Tibial artery (tissue), 4 donors: ENCODE measurements at places on chromosomes 16 and 17.

DNA sequence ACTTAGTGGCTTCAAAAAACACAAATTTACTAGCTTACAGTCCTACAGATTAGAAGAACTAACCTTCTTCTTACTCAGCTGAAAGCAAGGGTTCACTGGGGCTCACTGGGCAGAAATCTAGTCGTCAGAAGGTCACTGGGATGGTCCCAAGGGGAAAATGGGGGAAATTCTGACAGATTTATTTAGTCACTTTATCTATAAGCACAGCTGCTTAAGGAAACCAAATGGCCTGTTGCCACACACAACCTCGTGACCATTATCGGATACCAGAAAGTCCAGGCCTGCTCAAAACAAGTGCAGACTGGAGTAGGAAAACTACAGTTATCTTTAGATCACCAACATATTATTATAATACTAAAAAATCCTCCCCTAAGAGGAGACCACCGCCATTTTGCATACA lies 374.6 kb upstream of the ASIC2 start:
- no peaks in the 10 kb centered on the region for H3K4me1 ChIP-seq
- no peak overlapping the region for H3K27ac ChIP-seq
- no peaks in the 10 kb centered on the region for H3K27me3 ChIP-seq
- no peaks in the 10 kb centered on the region for H3K36me3 ChIP-seq
- DNase-seq = no peak
- no peak overlapping the region for H3K4me3 ChIP-seq

DNA sequence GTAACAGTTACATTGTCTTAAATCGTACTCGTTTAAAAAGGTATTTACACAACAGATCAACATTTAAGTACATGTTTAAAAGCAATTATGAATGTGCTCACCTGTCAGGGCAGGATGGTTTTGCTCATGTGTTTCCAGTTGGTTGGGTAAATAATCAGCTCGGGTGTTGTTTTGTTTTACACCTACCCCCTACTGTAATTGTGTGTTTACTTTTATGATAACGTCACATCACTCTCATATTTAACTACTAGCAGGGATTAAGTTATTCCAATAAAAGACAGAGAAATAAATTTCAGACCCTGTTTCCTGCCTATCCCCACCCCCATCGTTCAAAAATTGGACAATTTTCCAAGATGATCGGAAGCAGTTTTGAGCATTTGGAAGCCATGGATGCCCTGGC lies 390.2 kb downstream of the SEC14L1 start:
- H3K27ac ChIP-seq = no peak overlapping the region
- H3K4me3 ChIP-seq = no peak overlapping the region
- peaks cover 7% of the 10 kb centered on the region for H3K4me1 ChIP-seq
- no peaks in the 10 kb centered on the region for H3K36me3 ChIP-seq
- DNase-seq = no peak
- peaks cover 38% of the 10 kb centered on the region for H3K27me3 ChIP-seq

- H3K27ac ChIP-seq = no peak overlapping the region
- H3K27me3 ChIP-seq = peaks cover 4% of the 10 kb centered on the region
- no peak overlapping the region for H3K4me3 ChIP-seq
- no peak for DNase-seq
These were observed 9.7 kb upstream of the ZC3H7A start for GRCh38 chr16:11806721-11807120.

DNA sequence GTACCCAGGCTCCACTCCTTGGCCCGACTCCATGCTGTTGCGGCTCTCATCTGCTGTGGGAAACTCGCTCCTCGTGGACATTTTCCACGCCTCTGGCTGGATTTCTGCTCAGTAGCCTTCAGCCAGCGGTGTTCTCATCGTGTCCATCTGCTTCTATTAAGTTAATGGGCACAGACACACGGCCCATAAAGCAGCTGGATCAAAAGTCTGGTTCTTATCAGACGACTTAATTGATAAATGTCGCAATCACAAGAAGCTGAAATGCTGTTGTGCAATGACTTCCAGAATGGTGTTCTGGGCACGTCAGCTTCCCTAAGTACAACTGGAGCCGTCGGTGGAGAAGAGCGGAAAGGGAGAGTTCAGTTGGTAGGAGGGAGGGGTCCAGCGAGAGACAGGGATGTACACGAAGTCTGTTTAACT lies 211.7 kb upstream of the CHMP6 start:
- peak; percentile 73 for DNase-seq
- H3K27me3 ChIP-seq = no peaks in the 10 kb centered on the region
- H3K27ac ChIP-seq = no peak overlapping the region
- no peaks in the 10 kb centered on the region for H3K36me3 ChIP-seq

- no peak overlapping the region for H3K27ac ChIP-seq
- no peaks in the 10 kb centered on the region for H3K4me1 ChIP-seq
- no peaks in the 10 kb centered on the region for H3K27me3 ChIP-seq
These were observed 412.0 kb downstream of the TMEM114 start for GRCh38 chr16:8178271-8178670.

- peak overlapping the region; percentile 86 for H3K27ac ChIP-seq
- H3K4me1 ChIP-seq = peaks cover 39% of the 10 kb centered on the region
- no peak overlapping the region for H3K4me3 ChIP-seq
- peak; percentile 54 for DNase-seq
These were observed 49.5 kb upstream of the MTSS2 start for GRCh38 chr16:70735141-70735979.

GRCh38 chr17:7479213-7480088 lies at the start of gene ZBTB4:
Gene ZBTB4, minus strand, starts transcription at chr17:7479631. Its CDS starts 12,830 bp downstream, at chr17:7466801.
- H3K4me1 ChIP-seq = peaks cover 33% of the 10 kb centered on the region
- no peaks in the 10 kb centered on the region for H3K27me3 ChIP-seq
- DNase-seq = peak; percentile 57
- H3K36me3 ChIP-seq = no peaks in the 10 kb centered on the region
- H3K27ac ChIP-seq = peak within 1 kb of the TSS; percentile 100
- peak within 1 kb of the TSS; percentile 100 for H3K4me3 ChIP-seq

DNA sequence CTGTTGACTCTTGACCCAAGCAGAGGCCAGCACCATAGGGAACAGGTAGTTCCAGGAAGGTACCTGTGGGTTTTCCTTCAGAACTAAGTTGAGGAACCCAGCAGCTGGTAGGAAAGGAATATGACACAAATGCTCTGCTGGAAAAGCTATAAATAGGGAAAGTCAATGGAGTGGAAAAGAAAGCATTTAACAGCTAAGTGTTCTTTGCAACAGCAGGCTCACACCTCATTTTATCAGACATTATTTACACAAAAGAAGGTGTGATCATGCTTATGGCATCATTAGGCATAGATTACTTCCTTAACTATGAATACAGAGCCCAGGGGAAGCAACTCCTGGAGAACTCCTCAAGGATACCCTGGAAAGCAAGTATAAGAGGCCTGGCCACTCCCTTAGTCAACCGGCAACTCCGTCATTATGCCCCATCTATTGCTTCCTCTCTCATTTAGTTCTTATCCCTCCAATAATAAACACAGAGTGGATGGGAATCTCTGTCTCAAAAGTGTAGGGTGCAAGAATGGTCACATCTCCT lies 128.1 kb downstream of the HS3ST2 start:
- no peaks in the 10 kb centered on the region for H3K4me1 ChIP-seq
- no peak overlapping the region for H3K27ac ChIP-seq
- no peak overlapping the region for H3K4me3 ChIP-seq

- no peak overlapping the region for H3K27ac ChIP-seq
- no peaks in the 10 kb centered on the region for H3K27me3 ChIP-seq
- no peaks in the 10 kb centered on the region for H3K36me3 ChIP-seq
- no peak for DNase-seq
These were observed 17.0 kb upstream of the TOX3 start for GRCh38 chr16:52563767-52564611.

GRCh38 chr16:68704232-68704867 lies 32.7 kb upstream of the CDH1 start:
- no peaks in the 10 kb centered on the region for H3K36me3 ChIP-seq
- DNase-seq = peak; percentile 76
- no peaks in the 10 kb centered on the region for H3K4me1 ChIP-seq
- no peak overlapping the region for H3K4me3 ChIP-seq
- no peak overlapping the region for H3K27ac ChIP-seq

GRCh38 chr17:76492123-76492988 lies 8.9 kb downstream of the RHBDF2 start:
- DNase-seq = no peak
- no peaks in the 10 kb centered on the region for H3K36me3 ChIP-seq
- no peak overlapping the region for H3K4me3 ChIP-seq
- no peak overlapping the region for H3K27ac ChIP-seq

GRCh38 chr16:22252317-22252716 lies 44.9 kb upstream of the POLR3E start:
- no peaks in the 10 kb centered on the region for H3K27me3 ChIP-seq
- H3K27ac ChIP-seq = no peak overlapping the region
- no peak for DNase-seq
- no peaks in the 10 kb centered on the region for H3K4me1 ChIP-seq
- H3K4me3 ChIP-seq = no peak overlapping the region
- H3K36me3 ChIP-seq = peaks cover 69% of the 10 kb centered on the region

DNA sequence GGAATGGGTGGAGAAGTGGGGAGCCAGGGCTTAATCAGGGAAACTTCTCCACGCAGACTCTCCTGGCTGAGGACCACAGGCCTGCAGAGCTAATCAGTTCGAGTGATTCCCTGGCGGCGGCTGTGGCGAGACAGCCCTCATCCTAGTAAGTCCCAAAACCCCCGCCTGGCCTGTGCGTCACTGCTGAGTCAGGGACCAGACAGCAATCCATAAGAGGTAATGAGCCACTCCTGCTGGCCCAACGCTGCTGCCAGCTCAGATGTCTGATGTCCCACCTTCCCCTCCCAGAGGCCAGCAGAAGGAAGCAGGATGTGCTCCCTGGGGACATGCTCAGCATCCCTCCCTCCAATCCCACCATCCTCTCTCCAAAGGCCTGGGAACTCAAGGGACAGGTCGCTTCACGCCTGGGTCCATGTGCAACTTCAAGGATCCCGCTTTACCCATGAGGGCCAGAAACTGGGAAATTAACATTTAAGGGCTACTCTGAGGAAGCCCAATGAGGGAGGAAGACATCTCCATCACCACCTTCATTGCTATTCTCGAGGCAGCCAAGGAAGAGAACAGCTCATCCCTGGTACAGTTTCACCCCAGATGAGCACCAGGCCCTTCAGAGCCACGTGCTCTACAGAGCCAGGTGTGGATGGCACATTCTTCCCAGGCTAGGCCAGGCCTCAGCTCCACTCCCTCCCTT lies 7.9 kb downstream of the ACLY start:
- DNase-seq = no peak
- no peaks in the 10 kb centered on the region for H3K27me3 ChIP-seq
- no peak overlapping the region for H3K4me3 ChIP-seq

DNA sequence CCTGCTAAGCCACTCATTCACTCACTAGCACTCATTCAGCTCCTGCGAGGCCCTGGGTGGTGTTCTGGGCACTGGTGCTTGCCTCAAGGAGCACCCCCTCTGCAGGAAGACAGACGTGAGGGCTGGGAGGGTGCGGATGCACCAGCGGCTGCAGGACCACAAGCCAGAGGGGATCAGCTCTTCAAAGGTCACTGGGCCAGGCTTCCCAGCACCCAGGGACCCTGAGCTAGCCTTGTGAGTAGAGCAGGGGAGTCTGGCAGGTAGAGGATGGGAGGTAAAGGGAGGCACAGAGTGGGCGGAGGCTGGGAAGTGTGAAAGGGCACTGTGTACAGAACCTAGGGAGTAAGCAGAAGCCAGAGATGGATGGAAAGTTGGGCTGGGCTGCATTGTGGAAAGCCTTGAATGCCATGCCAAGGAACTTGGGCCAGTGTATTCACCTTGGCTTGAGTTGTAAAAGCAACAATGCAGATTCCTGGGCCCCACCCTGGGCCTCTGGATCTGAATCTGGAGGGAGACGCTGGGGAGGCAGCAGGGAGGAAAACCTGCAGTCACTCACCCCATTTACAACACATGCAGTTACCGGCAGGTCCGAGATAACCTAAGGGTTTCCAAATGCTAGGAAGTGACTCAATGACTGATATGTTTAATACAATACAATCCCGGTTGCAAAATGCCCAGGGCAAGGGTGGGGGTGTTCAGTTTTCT lies 1.7 kb downstream of the IL4R start:
- DNase-seq = peak; percentile 78
- no peaks in the 10 kb centered on the region for H3K27me3 ChIP-seq

GRCh38 chr16:64952177-64952576 lies 169.7 kb downstream of the CDH11 start:
- no peak for DNase-seq
- peaks cover 18% of the 10 kb centered on the region for H3K36me3 ChIP-seq
- no peaks in the 10 kb centered on the region for H3K27me3 ChIP-seq
- peaks cover 3% of the 10 kb centered on the region for H3K4me1 ChIP-seq
- no peak overlapping the region for H3K27ac ChIP-seq

DNA sequence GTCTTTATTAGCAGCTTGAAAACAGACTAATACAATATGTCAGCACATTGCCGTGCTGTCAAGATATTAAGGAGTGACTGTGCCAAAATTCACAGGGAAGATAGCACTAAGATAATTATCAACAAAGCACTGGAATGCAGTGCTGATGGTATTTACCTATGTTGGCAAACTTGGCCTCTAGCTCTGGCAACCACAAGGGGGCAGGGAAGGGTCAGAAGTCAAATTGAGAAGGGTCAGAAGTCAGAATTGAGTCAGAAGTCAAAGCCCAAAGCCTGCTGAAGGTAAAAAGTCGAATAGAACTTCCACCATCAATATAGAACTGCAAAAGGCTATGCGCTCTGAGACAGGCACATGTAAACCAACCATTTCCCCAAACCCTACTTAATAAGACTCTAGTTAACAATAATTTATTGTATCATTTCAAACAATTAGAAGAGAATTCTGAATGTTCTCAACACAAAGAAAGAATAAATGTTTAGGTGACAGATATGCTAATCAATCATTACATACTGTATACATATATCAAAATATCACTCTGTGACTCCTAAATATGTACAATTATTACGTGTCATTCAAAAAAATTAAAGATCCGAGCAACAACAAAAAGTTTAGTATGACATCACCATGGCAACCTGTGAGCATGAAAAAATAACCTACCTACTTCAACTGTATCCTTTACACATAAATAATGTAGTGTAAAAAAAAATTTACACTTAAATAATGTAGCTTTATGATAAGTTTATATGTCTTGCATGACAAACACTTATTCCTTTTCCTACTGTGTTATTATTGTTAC lies 916.1 kb downstream of the KCNJ2 start:
- H3K4me1 ChIP-seq = no peaks in the 10 kb centered on the region
- no peaks in the 10 kb centered on the region for H3K36me3 ChIP-seq
- no peak for DNase-seq

DNA sequence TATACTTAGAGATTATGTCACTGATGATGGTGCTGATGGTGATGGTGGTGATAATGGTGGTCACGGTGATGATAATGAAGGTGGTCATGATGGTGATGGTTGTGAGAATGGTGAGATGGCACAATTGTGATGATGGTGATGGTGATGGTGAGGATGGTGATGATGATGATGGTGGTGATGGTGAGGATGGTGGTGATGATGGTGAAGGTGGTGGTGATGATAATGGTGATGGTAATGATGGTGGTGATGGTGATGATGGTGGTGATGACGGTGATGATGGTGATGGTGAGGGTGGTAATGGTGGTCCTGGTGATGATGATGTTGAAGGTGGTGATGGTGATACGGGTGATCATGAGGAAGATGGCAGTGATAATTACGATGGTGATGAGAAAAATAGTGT lies 5.5 kb upstream of the CDT1 start:
- no peak overlapping the region for H3K27ac ChIP-seq
- H3K27me3 ChIP-seq = peaks cover 22% of the 10 kb centered on the region
- H3K4me1 ChIP-seq = no peaks in the 10 kb centered on the region
- no peak for DNase-seq
- no peak overlapping the region for H3K4me3 ChIP-seq

- H3K4me3 ChIP-seq = no peak overlapping the region
- H3K27ac ChIP-seq = no peak overlapping the region
- H3K36me3 ChIP-seq = no peaks in the 10 kb centered on the region
- H3K4me1 ChIP-seq = no peaks in the 10 kb centered on the region
- H3K27me3 ChIP-seq = no peaks in the 10 kb centered on the region
These were observed 256.4 kb downstream of the CDH13 start for GRCh38 chr16:82882982-82883835.
